Renal cortical epithelial cell (primary cell): ENCODE measurements at places on chromosomes 6 and 20.

DNA sequence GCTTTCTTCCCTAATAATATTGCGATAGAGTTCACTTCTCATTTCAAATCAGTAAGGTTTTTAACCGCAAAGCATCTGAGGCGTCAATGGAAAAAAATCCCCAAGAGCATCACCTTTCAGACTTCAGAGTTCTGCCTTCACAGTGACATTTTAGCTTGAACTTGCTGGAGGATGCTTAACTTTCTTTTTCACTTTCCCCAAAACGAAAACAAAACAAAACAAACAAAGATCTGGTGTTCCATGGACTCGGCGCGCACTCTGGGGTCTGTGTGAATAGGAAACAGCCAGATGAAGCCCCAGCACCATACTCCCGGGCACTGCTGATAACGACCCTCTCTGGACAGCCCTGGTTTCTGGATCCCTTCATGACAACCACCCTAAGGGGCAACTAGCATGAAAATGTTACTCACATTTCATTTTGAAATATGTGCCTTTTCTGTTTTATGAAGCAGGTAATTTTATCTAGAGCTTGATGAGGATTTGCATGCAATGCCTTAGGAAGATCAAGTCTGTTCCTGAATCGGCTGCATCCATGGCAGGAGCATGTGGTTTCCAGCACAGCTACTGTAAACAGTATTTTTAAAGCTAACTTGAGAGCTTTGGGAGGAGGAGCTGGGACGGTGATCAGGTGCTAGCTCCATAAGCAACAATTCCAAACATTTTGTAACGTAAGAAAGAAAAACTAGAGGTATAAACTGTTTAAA lies 44.5 kb downstream of the RAMACL start:
- DNase-seq, result no peak

DNA sequence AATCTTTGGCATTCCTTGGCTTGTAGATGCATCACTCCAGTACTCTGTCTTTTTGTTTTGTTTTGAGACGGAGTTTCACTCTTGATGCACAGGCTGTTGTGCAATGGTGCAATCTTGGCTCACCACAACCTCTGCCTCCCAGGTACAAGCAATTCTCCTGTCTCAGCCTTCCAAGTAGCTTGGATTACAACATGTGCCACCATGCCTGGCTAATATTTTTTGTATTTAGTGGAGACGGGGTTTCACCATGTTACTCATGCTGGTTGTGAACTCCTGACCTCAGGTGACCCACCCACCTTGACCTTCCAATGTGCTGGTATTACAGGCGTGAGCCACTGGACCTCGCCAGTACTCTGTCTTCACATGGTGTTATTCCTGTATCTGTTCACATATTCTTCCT lies 35.8 kb upstream of the LGSN start:
- no peak for DNase-seq

DNA sequence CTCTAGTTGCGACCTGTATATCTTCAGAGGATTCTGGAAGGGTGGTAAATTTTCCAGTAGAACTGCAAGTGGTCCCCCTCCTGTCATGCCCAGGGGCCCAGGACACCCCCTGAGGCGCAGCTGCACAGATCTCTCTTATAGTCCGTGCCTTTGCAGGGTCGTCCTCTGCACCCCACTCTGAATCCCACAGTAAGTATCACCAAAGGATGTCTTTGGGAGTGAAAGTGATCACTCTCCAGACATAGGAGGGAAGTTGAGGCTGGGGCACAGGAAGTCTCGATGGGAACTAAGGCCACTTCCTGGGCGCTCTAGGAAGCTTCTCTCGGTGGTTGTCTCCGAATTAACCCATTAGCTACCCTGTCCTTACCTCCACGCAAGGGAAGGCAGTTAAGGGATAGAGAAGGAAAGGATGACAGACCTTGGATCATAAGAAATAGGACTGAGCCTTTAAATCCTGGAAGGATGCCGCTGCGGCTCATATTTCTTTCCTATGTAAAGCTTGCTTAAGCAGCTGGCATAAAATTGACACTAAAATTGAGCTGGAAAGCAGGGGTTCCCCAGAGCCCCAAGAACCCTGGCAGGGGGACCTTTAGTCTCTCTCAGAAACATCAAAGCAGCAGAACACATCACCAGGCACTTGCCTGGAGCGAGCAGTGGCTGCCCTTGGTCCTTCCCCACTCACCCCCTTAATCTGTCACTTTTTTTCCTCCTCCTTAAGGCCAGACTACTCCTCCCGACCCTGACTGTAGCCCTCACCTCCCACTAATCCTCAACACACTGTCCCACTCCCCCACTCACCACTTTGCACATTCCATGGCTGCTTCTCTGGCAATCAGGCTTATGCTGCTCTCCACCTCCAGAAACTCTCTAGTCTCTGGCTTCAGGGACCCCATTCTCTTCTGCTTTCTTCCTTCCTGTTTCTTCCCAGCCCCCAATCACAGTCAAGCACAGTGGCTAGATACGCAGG lies at the start of gene ZKSCAN4:
ZKSCAN4 (minus strand) TSS at position 261 of the 967 bp plus-strand sequence. CDS start 289 bp downstream, outside the sequence.
- peak; percentile 85 for DNase-seq

- DNase-seq, result peak; percentile 18
Observed at GRCh38 chr6:91634791-91635190, 1047.9 kb upstream of the MAP3K7 start.

DNA sequence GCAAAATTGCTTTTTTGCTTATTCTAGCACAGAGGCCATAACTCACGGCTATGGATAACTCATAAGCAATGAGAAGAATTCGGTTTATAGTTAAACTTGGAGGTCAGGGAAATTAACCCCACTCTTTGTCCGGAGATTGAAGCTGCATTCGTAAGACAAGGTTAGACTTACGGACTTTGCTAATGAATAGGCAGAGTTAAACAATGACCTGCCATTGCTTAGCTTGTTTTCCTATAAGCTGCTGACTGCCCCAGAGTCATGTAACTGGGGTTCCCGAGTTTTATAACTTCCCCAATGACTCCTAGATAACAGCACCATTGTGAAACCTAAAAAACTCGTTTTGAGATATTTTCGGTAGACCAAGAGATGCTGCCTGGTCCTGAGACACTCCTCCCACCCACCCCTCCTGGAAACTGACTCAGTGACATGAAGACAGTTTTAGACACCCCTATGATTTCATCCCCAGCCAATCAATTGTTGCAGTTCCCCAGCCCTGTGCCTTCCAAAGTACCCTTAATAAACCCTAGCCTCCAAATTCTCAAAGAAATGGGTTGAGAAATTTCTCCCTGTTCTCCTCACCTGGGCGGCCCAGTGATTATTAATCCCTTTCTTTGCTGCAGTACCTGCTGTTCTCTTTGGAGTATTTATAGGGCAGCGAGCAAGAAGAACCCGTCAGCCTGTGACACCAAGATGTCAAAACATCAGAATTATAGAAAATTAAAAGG lies 33.1 kb upstream of the MCUR1 start:
- peak; percentile 70 for DNase-seq

DNA sequence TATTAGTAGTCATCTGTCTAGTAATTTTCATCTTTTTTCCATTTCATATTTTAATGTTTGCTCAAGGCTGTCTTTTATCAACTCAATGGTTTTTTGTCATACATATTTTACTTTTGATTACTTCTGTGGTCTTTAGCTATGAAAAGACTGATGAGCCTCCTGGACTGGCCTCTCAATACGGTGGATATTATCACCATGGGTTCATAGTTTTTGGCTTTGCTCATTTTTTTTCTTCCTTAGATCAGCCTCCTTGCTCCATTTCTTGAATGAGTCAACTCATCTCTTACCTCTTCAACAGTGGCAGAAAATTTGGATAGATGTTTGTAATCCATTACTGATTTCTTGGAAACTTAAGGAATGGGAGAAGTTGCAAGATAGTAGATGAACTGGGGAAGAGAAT lies 80.1 kb upstream of the ELOVL5 start:
- DNase-seq, result no peak

GRCh38 chr20:5788385-5788895 lies 38.2 kb downstream of the SHLD1 start:
- peak; percentile 87 for DNase-seq

DNA sequence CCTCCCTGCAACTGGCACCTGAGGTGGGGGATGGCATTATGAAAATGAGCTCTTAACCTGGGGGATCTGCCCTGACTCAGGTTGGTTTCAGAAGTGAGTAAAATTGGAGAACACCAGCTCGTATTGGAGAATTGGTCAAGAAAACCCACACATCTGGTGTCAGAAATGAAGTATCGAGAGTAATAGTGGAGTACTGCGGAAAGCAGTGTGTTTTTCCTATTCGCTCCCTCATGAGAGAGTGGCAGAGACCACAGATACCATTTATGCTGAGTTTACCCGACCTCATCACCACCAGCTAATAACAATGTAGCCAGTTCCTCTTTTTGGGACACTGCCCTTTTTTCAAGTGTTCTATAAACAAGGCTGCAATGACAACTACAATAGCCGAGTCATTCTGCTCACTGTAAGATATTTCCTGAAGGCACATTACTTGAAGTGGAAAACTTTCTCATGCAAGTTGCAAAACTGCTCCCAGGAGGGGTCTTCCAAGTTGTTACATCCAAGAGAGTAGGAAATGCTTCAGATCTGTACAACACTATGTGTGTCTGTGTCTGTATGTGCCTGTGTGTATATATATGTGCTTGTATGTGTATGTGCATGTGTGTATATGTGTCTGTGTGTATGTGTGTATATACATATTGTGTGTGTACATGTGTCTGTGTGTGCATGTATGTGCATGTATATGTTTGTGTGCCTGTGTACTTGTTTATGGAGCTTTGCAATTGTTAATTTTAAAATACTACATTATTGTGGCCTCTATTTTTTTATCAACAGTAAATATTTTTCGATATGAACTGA lies 106.0 kb upstream of the CST7 start:
- peak; percentile 19 for DNase-seq

- no peak for DNase-seq
Observed at GRCh38 chr6:169786349-169786748, 34.9 kb downstream of the ERMARD start.

DNA sequence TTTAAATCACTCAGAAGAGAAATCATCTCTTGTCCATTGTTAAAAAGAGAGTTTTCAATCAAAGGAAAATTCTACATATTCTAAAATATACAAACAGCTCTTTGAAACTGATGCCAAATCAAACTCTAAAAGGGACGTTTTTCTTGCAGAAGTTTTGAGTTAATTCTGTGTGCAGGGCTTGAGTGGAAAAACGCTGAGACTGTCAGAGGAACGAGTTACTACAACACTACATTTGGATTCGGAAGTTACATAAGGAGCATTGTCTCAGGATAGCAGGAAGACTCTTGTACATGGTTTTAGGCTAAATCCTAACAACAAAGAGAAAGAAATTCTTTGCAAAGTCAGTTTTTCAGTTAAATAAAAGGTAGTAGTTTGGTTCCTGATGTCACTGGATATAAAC lies 155.7 kb upstream of the SUPT3H start:
- no peak for DNase-seq

GRCh38 chr6:119147101-119148053 lies 68.9 kb upstream of the FAM184A start:
- peak; percentile 99 for DNase-seq

GRCh38 chr20:59136027-59136426 lies 27.6 kb upstream of the ZNF831 start:
- no peak for DNase-seq

DNA sequence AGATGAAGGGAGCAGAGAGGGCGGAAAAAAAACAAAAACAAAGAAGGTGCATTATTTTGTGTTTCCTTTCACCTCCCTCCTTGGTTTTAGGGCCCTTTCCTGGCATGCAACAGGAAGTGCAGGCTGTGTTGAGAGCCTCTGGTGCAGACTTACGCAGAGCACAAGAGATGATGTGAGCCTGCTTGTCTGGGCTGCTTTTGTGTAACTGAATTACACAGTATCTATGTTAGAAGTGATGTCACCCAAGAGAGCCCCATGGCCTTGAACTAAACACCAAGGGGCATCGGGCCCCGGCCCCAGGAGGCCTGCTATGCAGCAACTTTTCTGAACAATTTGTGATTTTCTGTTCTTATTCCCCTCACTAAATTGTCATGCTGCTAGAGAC lies 25.5 kb downstream of the GNAS start:
- no peak for DNase-seq

DNA sequence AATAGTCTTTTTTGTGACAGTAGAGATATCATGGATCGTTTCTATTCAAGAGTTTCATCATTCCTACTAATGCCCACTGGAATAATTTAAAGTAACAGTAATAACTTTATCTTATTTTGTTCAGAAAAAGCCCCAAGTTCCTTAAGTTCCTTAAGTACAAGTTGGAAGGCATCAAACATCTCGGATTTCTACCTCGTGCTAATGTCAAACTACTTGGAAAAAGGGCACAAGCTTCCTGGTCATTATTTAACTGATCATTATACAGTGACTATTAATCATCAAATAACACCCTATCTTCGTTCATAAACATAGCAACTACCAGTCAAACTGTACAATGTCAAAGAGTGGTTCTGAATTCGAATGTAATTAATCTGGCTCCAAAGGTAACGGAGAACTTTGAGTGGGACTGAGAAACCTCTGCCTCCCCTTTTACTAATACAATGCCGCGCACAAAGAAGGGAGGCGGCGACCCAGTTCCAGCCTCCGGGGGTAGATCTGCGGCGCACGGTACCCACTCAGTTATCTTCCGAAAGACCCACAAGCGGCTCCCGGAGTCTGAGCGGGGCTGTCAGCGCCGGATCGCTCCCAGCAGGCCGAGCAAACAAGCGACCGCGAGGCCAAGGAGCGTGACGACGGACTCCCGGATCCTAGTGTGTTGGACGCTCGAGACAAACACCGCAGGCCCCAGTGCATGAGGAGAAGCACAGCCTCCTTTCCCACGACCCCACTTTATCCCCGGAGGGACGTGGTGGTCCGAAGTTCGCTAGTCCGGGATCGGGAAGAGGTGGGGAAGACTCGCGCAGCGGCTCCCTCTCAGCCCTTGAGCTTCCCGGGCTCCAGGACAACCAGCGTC lies 716 bp downstream of the SHPRH start:
- DNase-seq, result peak; percentile 61

GRCh38 chr20:8721098-8721497 lies 347.8 kb upstream of the PLCB4 start:
- peak; percentile 58 for DNase-seq

DNA sequence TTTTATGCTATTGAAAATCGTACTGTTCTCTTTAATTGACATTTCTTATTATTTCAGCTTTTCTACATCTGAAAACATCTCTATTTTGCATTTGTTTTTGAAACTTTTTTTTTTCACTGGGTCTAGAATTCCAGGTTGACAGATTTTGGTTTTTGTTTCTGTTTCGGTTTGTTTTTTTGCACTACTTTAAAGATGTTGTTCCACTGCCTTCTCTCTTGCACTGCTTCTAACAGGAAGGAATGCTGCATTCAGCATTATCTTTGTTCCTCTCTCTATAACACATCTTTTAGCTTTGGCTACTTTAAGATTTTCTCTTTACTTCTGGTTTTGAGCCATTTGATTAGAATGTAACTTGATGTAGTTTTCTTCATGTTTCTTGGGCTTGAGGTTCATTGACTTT lies 20.1 kb upstream of the SLC17A1 start:
- no peak for DNase-seq
